ENCODE measurements at places on chromosomes 5 and 9.

- no peak for DNase-seq
Observed at GRCh38 chr5:77569409-77569808, 69.1 kb downstream of the OTP start.

DNA sequence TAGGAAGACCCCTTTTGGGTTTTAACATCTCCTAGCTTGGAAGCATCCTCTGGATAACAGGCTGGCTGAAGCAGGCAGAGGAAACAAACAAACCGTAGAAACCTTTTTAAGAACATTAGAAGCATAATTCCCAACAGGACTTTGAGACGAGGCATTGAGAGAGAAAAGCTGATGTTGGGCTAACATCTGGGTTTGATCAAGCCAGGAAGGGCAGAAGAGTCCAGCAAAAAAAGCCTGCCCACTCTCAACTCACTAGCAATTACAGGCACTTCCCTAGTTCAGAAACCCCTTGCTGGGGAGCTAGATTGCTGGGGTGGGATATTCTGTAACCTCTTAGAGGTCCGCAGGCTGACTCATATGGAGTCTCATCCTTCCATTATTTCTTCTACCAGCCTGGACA lies 75.4 kb upstream of the CTNNA1 start:
- DNase-seq = no peak

DNA sequence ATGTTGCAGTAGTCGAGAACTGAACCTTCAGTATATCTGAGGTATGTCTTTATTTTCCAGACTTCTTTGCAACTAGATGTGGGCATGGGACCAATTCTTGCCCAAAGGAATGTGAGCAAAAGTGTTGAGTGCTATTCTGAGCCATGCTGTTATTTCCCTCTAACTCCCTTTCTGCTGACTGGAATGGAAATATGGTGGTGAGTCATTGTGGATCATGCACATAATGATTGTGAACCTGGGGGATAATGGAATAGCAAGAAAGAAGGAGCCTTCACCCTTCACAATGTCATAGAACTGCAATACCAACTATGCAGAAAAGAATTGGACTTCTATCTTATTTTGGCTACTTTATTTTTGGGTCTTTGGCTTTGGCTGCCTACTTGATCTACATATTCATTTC lies 10.3 kb upstream of the DOCK2 start:
- DNase-seq = no peak

DNA sequence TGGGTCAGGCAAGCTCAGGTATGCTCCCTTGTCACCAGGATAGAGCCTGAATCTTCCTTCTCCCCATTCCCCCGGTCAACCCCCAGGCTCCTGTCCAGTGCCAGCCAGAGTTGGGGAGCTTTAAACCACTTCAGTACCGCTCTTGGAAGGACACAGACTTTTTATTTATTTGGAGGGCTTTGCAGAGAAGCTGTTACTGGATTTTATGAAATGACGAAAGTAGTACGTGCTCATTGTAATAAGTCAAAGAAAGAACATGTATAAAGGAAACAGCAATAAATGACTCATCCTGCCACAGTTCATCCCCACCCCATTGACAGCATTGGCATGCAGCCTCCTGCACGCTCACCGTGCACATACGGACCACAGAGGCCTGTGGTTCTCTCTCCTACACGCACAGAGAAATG lies 230.3 kb downstream of the AUH start:
- DNase-seq = no peak

GRCh38 chr5:98770209-98770910 lies 3.1 kb upstream of the RGMB start:
- DNase-seq = no peak

GRCh38 chr5:149002761-149003689 lies 59.8 kb downstream of the SH3TC2 start:
- DNase-seq = no peak

GRCh38 chr5:157855404-157855994 lies 3.4 kb downstream of the CLINT1 start:
- no peak for DNase-seq

DNA sequence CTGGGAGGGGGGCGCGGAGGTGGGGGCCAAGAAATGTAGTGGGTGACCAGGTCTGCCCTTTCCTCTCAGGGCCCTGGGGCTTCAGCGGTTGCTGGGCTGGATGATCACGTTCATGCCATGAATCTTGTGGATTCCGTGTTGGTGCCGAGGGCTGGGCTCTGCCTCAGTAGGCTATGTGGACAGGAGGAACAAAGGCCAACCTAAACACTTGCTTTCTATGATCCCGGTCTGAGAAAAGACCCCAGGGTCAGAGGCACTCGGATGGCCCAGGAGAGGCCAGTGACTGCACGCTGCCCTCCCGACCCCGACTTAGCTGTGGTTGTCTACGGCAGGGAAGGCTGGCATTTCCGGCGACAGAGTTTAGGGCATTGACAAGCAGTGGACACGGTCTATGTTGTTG lies 26.6 kb downstream of the PHF2 start:
- DNase-seq = no peak

DNA sequence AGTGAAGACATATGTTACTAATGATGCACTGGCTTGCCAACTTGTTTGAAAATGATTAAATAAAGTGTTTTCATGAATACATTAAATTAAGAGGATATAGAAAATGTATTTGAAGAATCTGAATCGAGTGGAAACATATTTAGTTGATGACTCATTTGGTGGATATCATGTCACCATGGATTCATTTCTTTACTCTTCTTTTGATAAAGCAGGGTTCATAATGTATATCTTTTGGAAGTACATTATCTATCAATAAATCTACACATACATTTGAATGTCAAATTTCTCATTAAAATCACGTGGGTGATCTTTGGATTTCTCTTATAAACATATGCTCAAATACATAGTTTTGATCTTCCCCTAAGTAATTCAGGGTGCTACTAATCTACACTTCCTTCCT lies 1148.1 kb upstream of the ACO1 start:
- DNase-seq = no peak

GRCh38 chr9:15909297-15909696 lies 356.5 kb downstream of the CCDC171 start:
- DNase-seq = no peak

DNA sequence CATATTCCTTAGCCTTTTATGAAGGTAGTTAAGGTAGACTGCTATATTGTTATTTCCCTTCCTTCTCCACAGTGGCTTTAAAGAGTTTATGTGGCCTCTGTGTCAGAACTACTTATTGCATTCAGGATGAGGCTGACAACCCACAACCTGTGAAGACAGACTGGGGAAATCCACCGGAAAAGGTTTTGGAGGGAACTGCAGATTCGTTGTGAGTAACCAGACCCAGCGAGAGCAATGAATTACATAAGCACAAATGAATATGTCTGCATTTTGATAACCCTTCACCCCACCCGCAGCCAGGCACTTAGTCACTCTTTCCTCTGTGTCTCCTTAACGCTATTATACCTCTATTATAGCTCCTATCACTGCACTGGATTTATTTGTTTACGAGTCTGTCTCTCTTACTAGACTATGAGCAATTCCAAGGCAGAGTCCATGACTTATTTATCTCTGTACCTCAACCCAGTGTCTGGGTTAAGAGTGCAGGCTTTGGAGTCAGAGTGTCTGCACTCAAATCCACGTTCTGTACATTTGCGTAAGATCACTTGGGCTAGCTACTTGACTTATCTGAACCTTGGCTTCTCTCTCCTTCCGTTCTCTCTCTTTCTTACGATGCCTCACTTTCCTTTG lies 19.2 kb downstream of the KCTD16 start:
- no peak for DNase-seq

- DNase-seq = no peak
Observed at GRCh38 chr5:171639205-171639621, 146.4 kb upstream of the SMIM23 start.

DNA sequence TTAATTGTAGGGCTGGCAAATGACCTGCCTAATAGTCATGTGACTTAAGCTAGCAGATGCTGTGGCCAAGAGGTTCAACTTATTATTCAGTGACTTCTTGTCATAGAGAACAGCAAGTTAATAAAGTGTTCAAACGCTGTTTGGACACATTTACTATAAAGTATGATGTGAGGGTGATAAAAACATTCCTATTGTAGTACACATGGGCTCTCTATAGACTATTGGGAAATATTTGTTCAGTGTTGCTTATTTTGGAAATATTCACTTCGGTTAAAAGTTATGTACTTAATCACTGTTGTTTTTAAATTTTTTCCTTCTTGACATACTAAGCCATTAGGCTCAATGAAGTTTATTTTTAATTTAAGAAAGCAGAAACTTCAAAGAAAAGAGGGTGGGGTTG lies 345.0 kb downstream of the NNT start:
- DNase-seq = no peak

DNA sequence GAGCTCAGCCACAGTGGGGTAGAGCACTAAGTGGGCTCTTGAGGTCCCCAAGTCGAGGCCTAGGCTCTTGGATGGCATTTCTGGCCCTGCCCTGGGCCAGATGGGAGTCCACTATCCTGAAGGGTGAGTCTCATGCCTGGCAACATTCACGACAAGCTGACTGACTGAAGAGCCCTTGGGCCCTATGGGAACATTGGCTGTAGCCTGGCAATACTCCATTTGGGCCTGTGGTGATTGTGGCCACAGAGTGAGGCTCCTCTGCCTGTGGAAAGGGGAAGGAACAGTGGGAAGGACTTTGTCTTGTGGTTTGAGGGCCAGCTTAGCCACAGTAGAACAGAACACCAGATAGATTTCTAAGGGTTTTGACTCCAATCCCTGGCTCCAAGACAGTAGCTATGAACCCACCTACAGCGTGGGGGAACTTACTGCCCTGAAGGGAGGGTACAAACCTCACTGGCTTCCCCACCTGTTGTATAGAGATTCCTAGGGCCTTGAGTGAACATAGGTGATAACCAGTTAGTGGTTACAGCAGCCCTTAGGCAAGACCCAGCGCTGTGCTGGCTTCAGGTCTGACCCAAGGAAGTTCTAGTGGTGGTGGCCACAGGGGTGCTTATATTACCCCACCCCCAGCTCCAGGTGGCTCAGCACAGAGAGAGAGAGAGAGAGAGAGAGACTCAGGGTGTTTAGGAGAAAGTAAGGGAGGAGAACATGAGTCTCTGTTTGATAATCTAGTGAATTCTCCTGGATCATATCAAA lies 72.4 kb downstream of the KIAA0825 start:
- DNase-seq = no peak

DNA sequence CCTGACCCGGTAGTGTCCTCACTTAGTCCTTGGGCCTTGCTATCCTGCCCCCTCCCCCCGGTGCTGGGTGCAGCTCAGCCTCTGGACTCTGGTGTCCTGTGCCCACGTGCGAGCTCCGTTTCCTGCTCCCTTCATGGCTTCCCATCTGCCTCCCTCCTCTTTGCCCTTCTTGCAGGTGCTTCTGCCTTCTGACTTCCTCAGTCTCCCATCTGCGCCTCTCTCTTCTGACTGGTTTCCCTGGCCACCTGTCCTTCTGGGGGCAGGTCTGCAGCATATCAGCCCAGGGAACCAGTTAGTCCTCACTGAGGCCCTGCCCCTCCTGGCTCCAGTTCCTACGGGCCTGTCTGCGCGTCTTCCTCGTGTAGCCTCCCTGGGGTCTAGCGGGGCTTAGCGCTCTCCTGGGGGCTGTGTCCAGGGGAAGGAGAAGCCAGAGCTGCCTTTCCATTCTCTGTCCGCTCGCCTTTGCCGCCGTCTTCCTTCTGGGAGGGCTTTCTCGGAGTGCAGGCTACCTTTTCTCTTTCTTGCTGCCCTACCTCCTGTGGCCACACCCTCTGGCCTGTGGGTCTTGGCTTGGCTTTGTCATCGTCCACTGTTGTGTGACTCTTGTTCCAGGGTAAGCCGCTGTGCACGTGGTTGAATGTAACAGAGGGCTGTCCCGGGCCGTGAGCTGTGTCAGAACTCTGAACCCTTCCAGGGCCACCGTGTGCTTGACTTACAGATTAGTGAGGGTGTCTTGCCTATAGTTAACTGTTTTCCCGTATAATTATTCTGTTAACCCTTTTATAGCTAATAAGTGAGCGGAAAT lies 51.8 kb downstream of the EHMT1 start:
- no peak for DNase-seq

- DNase-seq = no peak
Observed at GRCh38 chr5:2005101-2006041, 122.6 kb upstream of the IRX4 start.

GRCh38 chr9:123299558-123300126 lies 31.3 kb upstream of the STRBP start:
- DNase-seq = no peak

DNA sequence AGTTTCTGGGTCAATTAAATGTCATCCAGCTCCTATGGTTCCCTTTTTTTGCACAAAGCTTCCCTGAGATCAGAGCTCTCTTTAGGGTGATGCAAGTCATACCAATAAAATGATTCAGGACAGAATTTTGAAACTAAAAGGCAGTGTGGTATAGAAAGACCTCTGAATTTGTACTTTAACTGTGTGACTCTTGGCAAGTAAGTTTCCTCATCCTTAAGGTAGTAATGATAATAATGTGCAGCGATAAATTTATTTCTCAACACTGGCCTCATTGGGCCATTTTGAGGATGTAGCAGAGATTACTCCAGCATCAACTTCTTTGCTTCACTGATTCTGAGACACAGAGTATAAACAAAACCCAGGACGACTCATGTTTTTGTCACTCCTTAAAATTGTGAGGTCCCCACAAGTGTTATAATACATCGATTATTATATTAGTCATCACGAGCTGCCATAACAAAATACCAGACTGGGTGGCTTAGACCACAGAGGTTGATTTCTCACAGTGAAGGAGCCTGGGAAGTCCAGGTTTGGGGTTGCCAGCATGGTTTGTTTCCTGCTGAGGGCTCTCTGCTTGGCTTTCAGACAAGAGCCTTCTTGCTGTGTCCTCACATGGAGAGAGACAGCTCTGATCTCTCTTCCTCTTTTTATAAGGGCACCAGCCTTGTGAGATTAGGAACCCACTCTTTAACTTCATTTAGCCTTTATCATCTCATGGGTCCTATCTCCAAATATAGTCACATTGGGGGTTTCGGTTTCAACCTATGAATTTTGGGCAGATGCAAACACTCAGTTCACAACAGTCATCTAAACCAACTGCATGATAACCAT lies 293.0 kb downstream of the ZNF608 start:
- no peak for DNase-seq

DNA sequence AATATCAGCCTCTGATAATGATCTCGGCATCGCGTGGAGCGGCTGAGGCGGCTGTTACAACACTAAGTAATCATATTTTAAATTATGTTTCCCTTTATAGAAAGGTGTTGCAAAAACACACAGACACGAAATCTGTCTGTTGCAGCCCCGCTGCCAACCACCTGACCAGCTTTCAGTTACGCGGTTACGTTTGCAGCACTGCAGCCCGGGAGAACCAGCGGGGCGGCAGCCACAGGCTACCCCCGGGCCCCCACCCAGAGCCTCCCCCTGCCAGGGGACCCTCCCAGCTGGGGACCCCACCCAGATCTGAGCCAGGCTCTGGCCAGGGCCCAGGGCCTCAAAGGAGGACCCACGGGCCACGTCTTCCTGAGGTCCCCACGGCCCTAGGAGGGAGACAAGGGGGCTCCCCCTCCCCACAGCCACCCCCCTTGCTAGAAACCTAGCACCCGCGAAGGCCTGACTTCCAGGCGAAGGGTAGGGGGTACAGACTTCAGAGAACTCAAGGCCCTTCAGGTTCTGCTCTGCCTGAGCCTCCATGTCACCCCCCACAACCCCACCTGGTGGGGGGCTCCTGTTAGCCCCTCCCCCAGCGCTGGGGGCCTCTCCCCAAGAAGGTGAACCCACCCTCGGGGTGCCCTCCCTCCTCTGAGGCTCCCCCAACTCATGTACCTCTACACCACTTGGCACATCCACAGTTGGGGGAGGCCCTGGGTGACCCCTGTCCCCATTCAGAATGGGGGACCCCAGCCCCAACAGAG lies 6.0 kb downstream of the NACC2 start:
- no peak for DNase-seq
